HFFc6 (cell line): ENCODE measurements at places on chromosomes 1 and 21.
A peak's percentile ranks its signal among the peaks of the same experiment; 100 is the strongest.

DNA sequence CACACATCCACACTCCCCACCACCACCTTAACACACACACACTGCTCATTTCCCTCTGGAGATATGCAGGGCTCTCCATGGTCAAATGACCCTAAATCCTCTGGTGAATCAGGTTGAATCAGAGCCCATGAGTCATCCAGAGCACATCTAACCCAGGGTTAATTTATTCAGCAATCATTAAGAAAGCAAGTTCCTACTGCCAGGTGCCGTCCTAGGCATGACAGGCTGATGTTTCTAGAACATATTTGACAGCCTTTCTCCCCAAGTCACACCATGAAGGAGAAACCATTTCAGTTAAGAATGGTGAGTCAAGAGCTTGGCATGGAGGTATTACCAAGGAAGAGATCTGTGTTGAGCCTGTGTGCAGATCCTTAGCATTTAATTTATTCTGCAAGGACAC, 194.3 kb upstream of the CAMK1G start:
- peak; percentile 92 for DNase-seq

GRCh38 chr1:206935491-206936067, 10.7 kb downstream of the PIGR start:
- no peak for DNase-seq

DNA sequence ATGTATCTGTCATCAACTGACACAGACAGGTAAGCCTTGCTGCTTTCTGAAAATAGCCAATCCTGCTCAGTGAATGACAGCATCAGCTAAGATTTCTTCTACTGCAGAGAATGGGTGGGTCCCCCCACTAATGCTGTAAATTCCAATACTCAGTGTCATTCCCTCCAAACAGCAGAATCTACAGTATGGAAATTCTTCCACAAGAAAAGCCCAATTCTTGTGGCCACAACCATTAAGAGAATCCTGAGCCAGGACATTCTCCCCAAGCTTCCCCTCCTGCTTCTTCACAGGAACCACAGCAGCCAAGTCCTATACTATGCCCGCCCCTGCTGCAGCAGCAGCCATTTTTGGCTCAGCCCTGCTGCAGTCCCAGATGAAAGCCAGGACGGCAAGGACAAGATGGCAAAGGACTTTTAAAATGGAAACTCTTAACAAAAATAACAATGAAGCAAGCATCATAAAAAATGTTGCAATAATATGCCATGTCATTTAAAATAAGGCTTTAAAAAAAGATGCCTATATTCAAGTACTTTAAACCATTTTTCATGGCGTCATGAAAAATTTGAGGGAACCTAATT, 26.8 kb downstream of the EIF4G3 start:
- DNase-seq: peak; percentile 98

GRCh38 chr1:33914531-33914930, 50.7 kb downstream of the HMGB4 start:
- no peak for DNase-seq

GRCh38 chr1:220929304-220929703, 50.1 kb downstream of the HLX start:
- no peak for DNase-seq

- no peak for DNase-seq
Measured at GRCh38 chr1:10457875-10458274, 8.0 kb downstream of the CORT start.

- DNase-seq: no peak
Measured at GRCh38 chr21:20023193-20023592, 975.0 kb upstream of the NCAM2 start.

DNA sequence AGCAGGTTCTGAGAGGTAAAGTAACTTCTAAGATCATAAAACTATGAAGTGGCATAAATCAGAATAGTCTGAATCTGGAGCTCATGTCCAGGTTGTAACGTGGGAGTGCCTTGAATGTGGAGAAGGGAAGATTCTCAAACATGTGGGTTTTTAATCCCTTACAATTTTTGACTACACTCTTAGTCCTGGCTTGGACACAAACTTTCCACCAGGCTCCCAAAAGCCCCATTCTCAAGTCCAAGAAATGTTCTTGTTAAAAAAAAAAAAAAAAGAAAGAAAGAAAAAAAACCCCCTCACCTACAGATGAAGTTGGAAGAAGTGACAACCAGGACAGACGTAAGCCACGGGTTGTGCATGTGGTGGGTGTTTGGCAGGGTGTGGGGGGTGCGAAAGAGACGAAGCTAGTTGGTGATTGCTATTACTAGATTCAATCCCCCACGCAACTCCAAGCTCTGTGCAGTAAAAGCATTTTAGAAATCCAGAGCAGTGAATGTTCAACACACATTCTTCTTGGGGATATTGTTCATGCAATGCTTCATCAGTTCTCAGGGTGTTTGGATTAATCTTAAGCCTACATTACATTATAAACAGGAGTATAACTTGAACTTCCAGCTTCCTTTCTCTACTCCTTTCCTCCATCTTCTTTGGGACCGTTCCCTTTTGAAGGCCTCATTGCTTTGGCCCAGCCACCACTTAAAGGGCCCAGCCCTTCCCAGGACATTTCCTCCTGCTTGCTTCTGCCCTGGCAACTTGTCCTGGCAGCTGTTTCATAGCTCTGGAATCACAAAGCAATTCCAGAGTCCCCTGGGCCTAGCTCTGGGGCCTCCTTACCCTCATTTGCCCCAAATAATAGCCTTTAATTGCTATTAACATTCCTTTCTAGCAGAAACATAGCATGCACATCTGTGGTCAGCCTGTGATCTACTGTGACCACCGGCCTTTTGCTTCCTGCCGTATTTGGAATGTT, 41.8 kb downstream of the PHC2 start:
- peak; percentile 78 for DNase-seq

DNA sequence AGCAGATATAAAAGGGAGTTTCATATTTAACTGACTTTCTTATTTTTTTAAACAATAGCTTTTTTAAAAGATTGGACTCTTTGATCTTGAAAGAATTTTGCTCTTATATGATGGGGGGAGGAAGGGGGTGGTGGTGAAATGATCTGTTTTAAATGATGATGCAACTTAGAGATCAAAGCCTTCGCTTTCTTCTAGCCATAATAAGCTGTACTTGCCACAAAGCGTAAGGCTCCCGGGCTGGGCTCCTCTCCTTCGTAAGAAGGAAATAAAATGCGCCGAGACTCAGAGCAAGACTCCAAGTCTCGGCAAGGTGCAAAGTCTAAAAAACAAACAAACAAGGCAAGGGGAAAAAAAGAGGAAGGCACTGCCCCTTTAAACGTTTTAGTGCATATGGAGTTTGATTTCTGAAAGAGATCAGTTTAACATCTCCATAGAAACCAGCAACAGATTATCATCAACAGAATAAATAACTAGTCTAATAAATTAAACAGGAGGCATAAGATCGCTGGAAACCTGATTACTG, 3.3 kb downstream of the CASZ1 start:
- DNase-seq: no peak

GRCh38 chr1:198352975-198353695, 187.3 kb downstream of the ATP6V1G3 start:
- DNase-seq: no peak

DNA sequence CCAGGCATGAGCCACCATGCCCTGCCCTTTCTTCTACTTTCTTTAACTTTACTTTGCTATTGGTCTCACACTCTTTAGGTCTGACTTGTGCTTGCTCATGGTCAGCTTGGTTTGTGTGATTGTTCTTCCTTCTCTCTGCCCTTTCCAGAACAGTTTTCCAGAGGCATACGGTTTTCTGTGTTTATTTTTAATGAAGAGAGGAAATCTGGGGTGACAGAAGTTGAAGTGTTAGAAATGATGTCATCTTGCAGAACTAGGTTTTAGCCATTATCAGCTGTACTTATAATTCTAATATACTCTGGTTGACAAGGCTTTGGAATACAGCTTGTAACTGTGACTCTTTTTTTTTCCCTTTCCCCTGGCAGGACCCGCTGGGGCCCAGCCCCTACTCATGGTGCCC, 14.4 kb downstream of the AGO3 start:
- DNase-seq: no peak

DNA sequence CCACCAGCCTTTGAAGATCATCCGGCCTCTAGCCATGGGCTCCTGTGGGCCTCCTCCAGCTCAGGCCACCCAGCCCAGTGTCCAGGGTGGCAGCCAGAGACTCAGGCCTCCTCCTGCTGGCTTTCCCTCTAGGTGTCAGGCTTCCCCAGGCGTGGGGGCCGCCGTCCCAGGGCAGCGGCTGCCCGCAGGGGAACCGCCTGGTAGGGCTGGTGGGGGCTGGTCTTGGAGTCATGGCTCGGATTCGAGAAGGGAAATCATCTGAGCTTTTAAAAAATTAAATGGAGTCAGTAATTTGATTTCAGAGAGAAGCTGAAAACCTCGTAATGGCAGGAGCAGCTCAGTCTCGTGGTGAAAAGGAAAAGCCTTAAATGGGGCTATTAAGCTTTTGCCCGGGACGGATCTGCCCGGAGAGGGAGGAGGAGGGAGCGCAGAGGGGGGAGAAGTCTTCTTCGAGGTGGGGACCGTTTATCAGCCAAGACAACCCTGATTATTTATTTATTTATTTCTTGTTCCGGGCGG, 66.4 kb upstream of the TARDBP start:
- DNase-seq: no peak

- DNase-seq: no peak
Measured at GRCh38 chr1:46757956-46758528, 39.1 kb upstream of the EFCAB14 start.

DNA sequence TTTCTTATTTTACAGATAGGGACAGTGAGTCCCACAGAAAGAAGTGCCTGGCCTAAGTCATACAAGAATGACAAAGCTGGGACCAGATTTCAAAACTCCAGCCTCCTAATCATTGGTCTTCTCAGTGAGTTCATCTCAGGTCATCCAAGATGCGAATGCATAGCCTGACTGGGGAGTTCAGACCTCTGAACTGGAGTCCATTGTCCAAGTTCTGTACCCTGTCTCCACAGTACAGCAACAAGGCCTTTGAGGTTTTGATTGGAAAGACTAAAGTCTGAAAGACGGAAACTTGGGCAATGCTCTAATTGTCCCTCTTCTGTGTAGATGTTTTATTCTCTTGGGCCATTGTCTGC, 62.0 kb downstream of the TNN start:
- no peak for DNase-seq

DNA sequence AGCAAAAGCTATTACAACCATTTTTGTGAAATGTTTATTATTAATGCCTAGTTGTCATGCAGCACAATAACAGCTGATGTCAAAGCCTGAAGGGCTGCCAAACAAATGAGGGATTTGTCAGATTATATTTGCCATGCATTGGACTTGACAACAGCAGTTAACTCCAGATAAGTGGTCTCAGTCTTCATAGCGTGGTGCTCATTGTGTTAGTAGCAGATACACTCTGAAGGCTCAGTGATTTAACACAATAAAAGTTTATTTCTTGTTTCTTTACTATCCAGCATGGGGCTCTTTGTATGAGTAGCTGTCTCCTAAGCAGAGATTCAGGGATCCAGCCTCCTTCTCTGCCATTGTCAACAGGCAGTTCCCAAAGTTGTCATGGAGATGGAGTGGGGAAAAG, 76.0 kb upstream of the PTGFRN start:
- DNase-seq: no peak

GRCh38 chr21:28106370-28106890, 886.2 kb downstream of the LTN1 start:
- DNase-seq: no peak

- no peak for DNase-seq
Measured at GRCh38 chr1:83017276-83017675, 981.7 kb downstream of the TTLL7 start.

DNA sequence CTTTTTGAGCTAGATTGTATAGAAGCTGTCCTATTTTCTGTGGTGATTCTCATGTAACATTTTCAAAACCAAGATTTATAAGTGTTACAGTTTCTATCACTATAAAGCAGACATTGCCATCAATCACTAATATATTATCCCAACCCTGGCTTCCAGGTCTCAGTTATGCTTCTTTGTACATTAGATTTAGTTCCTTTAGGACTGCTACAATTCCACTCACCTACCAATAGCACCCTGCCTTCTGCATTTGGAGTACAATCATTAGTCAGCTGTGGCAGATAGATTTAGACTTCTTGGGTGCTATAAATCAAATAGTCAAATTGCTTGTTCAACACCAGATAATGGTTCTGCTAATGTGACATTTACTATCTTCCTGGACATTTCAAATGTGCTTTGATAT, 281.6 kb downstream of the BRINP3 start:
- DNase-seq: no peak
